ENCODE measurements at places on chromosomes 12 and 14.

DNA sequence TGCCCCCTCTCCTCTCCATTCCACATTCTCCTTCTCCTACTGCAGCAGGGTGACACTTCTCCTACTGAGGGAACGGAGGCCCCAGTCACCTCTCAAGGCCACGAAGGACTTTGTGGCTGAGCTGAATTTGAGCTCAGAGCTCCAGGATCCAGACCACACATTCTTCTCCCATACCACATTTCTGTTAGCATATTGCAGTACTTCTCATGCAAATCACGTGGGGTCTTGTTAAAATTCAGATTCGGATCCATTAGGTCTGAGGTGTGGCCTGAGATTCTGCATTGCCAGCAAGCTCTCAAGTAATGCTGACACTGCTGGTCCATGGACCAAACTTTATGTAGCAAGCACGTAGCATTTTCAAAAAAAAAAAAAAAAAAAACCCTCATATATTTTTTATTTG is 9.6 kb upstream of the IFI27L2 start:
- no peaks in the 10 kb centered on the region for H3K4me1 ChIP-seq
- no peaks in the 10 kb centered on the region for H3K36me3 ChIP-seq
- no peak overlapping the region for H3K27ac ChIP-seq
- H3K4me3 ChIP-seq = no peak overlapping the region

- H3K27me3 ChIP-seq = no peaks in the 10 kb centered on the region
- H3K4me1 ChIP-seq = peaks cover 9% of the 10 kb centered on the region
- H3K36me3 ChIP-seq = peaks cover 27% of the 10 kb centered on the region
These were observed 714 bp upstream of the PSMC6 start for GRCh38 chr14:52706286-52706685.

DNA sequence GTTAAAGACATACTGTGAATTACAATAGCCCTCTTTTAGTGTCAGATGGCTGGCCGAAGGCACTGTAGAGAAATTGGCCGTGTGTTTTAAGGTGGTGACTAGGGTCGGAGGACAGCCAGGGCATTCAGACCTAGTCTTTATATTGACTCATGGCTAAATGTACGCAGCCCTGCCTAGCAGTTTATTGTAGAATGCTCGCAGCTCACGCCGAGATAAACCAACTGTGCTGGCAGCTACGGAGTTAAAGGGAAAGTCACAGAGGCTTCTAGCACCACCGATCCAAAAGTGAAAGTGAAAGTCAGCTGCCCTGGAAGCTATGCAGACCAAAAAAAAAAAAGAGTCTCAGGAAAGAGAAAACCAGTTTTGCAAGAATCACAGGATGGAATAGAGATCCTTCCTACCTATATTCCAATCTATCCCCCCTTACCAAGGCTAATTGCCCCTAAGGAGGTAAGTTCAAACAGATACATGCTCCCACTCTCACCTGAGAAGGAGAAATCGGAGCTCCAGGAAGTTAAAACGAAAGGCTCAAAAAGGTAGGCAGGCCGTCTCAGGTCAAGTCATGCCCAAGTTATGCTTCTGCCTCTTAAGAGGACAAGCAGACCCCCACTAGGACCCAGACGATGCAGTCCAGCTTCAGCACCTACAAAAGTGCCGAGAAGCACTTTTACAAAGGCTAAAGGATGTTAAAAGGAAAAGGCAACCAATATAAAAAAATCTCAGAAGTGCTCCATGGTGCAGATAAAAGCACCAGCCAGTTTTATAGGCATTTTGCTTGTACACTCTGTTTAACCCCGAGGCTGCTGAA is 24.8 kb downstream of the KLRK1 start:
- H3K27me3 ChIP-seq = no peaks in the 10 kb centered on the region
- H3K4me1 ChIP-seq = peaks cover 42% of the 10 kb centered on the region
- H3K36me3 ChIP-seq = no peaks in the 10 kb centered on the region
- peak overlapping the region; percentile 81 for H3K27ac ChIP-seq
- H3K4me3 ChIP-seq = peak overlapping the region; percentile 34

- no peaks in the 10 kb centered on the region for H3K36me3 ChIP-seq
- no peak for DNase-seq
- no peaks in the 10 kb centered on the region for H3K27me3 ChIP-seq
- H3K27ac ChIP-seq = no peak overlapping the region
These were observed 93.2 kb upstream of the C14orf180 start for GRCh38 chr14:104486222-104486923.

- DNase-seq = no peak
- no peaks in the 10 kb centered on the region for H3K27me3 ChIP-seq
- no peak overlapping the region for H3K27ac ChIP-seq
- H3K4me1 ChIP-seq = no peaks in the 10 kb centered on the region
- no peaks in the 10 kb centered on the region for H3K36me3 ChIP-seq
These were observed 68.1 kb upstream of the SFSWAP start for GRCh38 chr12:131642771-131643170.

DNA sequence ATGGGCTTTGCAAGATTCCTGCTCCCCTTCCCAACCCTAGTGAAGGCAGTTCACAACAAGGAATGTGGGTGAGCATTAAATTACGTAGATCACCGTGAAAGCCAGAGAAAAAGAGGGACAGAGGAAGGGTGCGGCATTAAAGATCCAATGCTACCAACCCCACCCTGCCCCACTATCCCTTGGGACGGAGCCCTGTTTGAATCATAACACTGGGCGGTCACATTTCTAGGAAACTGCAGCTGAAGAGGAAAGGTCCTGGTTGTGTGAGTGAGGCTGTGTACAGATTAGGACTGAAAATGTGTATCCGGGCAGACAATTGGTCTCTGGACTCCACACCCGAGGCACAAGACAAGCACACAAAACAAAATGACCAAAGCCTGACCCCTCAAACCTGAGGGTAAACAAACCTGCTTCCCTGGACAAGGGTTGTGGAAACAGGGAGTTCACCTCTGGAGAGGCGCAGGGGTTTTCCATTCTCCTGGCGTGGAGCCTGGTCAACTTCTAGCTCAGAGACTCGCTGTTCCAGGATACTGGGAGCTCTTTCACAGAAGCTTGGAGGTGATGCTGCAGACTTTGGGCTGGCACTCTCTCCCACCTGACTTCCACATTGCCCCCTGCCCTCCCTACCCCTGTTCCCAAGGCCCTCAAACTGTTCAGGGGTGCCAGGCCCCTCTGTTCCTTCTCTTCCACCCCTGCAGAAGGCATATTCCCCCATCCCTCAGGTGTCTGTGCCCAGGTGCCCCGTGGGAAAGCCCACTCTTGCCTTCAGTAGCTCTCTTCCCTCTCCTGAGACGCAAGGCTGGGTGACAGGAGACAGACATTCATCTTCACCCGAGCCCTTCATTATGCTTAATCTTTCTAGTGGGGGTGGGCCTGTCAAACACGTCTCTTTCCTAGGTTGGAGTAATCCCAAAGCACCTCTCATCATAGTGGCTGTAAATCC is 16.5 kb downstream of the NINJ2 start:
- H3K27ac ChIP-seq = no peak overlapping the region
- H3K36me3 ChIP-seq = no peaks in the 10 kb centered on the region
- no peak overlapping the region for H3K4me3 ChIP-seq

GRCh38 chr12:132443091-132443490 is 46.9 kb upstream of the FBRSL1 start:
- no peaks in the 10 kb centered on the region for H3K36me3 ChIP-seq
- no peak overlapping the region for H3K27ac ChIP-seq
- no peaks in the 10 kb centered on the region for H3K27me3 ChIP-seq

GRCh38 chr12:116926283-116927243 is 15.8 kb downstream of the FBXW8 start:
- no peak for DNase-seq
- H3K4me3 ChIP-seq = no peak overlapping the region
- H3K4me1 ChIP-seq = no peaks in the 10 kb centered on the region

GRCh38 chr12:127599436-127599835 is 667.5 kb upstream of the TMEM132C start:
- no peak for DNase-seq
- no peaks in the 10 kb centered on the region for H3K27me3 ChIP-seq
- no peaks in the 10 kb centered on the region for H3K36me3 ChIP-seq
- peaks cover 18% of the 10 kb centered on the region for H3K4me1 ChIP-seq
- no peak overlapping the region for H3K27ac ChIP-seq

All from cardiac muscle cell (in vitro differentiated cells and primary cell).